Stimulated activated CD4-positive, alpha-beta T cell treated with anti-CD3 and anti-CD28 coated beads, TNF-alpha, amount 100 ng/mL, for 24 hours (primary cell): ENCODE measurements at places on chromosomes 3 and 15.

DNA sequence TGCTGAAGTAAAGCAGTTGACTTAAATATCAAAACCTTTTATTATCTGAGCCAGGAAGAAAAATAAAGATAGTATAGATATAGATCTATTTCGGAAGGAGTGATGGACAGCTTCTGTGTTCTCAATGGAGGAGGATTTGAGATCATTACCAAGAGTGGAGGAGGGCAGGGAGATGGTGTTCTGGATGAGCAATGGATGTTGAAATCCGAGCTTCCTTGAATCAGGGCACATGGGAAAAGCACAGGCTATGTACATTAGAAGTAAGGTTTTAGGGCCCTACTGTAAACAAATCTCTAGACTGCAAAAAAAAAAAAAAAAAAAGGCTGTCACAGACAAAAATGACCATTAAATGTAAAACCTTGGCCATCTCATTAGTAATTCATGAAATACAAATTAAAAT, 43.2 kb downstream of the GTPBP8 start:
- DNase-seq, result no peak

GRCh38 chr3:188830893-188831292, 340.9 kb upstream of the TPRG1 start:
- DNase-seq, result no peak

DNA sequence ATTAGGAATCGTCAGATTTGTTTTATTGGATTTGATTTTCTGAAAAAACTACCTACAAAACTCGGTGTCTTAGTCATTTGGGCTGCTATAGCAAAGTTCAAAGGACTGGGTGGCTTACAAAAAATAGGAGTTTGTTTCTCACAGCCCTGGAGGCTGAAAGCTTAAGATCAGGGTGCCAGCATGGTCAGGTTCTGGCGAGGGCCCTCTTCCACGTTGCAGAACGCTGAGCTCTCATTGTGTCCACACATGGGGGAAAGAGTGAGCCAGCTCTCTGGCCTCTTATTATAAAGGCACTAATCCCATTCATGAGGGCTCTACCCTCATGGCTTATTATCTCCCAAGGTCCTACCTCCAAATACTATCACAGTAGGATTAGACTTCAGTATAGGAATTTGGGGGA, 40.6 kb upstream of the MRPS22 start:
- DNase-seq, result no peak

- no peak for DNase-seq
These were observed 989 bp upstream of the VGLL3 start for GRCh38 chr3:86991840-86992435.

DNA sequence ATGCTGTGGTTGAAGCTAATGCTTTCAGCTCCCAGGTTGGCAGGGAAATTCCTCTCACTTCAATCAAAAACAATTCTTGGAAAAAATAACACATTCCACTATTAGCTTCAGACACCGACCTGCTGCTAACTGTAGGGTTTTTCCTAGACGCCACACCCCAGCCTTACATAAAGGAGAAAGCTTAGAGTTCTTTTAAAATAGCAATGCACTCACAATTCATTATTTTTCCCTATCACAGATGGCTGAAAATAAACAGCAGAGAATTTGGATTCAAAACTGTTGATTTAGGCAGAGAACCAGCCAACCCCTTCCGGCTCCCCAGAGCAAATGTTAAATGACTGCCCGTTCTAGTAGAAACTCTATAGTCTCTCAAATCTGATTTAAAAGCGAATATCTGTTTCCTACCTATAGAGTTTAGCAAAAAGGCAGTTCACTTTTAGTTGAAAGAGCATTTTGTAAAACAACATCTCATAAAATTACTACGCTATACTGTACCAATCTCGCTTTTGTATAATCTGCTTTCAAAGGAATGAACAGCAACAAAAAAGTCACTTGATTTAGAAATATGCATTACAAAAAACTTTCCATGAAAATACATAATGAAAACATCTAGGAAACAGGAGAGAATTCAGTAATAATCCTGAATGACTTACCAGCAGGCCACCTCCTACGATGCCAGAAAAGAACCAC, 586 bp downstream of the TM4SF1 start:
- no peak for DNase-seq

DNA sequence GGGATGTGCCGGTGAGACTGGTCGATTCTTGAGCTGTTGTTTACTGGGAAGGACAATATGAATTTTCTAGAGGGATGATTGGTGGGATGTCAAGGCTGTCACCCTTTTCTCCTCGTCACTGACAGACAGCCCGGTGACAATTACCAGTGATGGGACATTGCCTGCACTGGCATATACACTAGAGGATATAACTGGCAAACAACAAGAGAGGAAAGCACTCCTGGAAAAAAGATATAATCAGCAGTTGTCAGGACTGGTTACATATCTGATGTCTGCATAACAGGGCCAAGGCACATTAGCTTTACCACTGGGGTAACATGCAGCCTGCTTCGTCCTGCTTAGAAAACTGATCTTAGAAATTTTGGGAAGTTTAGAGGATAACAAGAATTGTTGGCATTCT, 131.1 kb downstream of the ROBO2 start:
- no peak for DNase-seq

DNA sequence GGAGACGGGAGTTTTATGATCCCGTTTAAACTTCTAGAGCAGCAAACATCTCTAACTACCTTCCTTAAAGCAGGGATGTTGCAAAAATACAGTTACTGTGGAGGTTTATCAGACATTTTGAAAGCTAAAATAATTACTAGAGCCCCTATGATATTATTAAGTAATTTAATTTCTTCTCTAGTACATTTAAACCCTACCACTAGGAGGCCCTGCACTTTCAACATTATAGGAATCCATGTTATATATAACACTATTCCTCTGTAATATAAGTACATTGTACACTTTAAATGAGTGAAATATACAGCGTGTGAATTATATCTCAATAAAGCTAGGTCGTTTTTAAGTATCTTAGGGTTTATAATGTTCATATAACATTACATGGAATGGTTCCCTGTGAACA, 11.5 kb downstream of the SETMAR start:
- no peak for DNase-seq

- DNase-seq, result no peak
These were observed 409.4 kb upstream of the PPP2R3A start for GRCh38 chr3:135556174-135556573.

DNA sequence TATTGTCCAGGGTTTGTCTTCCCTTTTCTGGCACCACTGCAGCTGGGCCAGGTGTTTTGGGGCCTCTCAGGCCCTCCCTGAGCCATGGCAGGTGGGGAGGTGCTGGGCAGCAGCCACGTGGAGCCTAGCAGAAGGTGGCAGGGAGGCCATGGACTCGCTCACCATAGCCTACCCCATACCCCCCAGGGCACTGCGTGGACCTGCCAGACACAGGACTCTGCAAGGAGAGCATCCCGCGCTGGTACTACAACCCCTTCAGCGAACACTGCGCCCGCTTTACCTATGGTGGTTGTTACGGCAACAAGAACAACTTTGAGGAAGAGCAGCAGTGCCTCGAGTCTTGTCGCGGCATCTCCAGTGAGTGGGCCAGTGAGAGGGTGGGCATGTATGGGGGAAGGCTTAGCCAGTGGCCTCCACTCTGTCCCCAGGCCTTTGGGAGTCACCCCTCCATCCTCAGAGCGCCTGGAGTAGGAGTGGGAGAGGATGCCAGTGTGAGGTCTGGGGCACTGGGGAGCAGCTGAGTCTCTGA, 11.9 kb downstream of the SPINT1 start:
- DNase-seq, result no peak

GRCh38 chr3:42600958-42601675, 631 bp downstream of the NKTR start:
- DNase-seq, result peak; percentile 65

GRCh38 chr3:9809615-9810432, at the start of gene TTLL3:
TTLL3 (plus strand) TSS chr3:9810262; CDS start chr3:9810662, 400 bp downstream.
- no peak for DNase-seq

- DNase-seq, result no peak
These were observed 18.2 kb downstream of the DNAJB8 start for GRCh38 chr3:128448491-128448890.

GRCh38 chr3:58356054-58356453, 23.4 kb downstream of the PXK start:
- no peak for DNase-seq

DNA sequence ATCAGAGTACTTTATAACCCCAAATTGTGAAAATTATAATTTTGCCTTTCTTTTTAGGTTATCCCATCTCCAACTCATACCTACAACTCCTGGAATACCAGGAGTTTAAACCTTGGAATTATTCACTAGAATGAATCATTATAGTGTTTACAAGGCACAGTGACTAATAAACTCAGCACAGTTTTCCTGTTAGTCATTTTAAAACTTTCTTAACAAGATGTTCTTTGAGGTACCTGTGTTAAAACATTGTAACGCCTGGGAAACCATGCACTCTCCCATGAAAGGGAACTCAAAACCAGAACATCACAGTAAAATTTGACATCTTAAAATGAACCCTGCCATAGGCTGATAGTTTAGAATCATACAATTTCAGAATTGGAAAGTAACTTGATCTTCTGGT, 132.4 kb upstream of the OSTN start:
- DNase-seq, result no peak

GRCh38 chr3:22858486-22858885, 344.6 kb upstream of the UBE2E2 start:
- DNase-seq, result no peak

GRCh38 chr15:93418566-93418965, 329.6 kb upstream of the RGMA start:
- no peak for DNase-seq
